Right ventricle myocardium superior (tissue), 1 donor: ENCODE measurements at places on chromosomes 5 and 9. TPM values are rescaled to one million over a fixed set of nuclear protein-coding genes. Genes with fewer than 3 reads are reported as not detected.

- no peak for DNase-seq
These were observed 20.9 kb downstream of the CSF2 start for GRCh38 chr5:132094393-132095076.

DNA sequence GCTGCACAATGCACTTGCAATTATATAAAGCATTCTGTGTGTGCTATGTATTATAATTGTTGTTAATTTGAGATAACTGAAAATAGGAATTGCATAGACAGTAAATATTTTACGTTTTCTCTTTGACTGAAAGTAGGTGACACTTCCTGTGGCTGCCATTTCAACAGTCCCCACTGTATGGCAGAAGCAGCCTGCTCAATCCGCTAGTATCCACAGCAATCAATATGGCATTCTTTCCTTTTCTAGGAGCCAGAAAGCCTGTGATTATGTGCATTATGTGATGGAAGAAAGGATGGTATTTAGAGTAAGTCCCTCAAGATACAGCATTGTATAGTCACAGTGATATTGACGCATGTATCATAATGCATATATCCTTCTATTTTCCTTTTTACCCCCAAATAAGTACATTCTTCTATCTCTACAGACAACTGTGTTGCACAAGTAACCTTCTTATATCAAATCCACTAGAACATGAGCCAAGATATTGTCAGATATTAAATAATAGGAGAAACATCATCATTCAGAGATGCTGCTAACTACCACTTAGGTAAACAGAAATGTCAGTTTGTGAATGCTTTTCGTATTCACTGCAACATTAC, 59.7 kb downstream of the CARTPT start:
- DNase-seq: no peak

Gene CDH9
- not detected for total RNA-seq

Gene RBM18
- 37.3 TPM for total RNA-seq

- no peak for DNase-seq
These were observed 35.9 kb upstream of the TESK1 start for GRCh38 chr9:35569206-35569605.

DNA sequence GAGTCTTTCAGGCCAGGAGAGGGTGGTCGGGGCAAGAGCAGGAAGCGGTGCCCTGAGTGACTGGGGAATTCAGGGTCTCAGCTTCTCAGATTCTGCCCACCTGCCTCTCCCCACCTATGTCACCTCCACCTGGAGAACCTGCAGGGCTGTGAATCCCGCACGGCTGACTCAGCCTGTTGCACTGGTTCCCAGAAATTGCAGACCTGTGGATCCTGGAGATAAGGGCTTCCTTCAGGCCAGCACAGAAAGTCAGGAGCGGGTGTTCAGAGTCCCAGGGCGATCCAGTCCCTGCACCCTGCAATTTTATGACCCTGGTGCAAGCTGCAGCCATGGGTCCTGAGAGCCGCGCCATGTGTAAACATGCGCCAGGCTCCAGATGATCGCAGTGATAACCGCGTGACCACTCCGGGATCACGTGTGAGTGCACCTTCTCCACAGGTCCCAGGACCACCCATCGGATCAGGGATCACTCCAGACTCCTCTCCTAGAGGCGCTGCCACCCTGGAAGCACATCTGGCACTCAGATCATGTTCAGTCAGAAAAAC, 17.8 kb downstream of the IRX4 start:
- no peak for DNase-seq

Gene PCDHA11
- not detected for total RNA-seq

- DNase-seq: no peak
These were observed 9.6 kb upstream of the CCDC112 start for GRCh38 chr5:115306011-115306536.

DNA sequence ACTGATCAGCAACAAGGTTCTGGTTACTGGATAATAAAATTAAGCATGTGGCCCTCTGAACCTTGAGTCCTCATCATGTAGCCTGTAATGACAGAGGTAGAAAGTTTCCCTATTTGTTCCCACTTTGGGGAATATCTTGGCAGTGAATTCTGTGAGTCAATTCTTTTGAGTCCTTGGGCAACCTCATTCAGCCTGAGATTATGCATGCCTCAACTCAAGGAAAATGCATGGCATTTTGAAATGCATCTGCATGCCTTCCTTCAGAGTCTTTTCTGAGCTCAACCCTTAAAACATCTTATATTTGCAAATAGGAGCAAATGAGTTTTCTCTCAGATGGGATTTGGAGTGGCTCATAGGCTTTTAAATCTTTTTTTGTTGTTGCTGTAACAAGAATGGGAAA, 218.1 kb upstream of the CD180 start:
- DNase-seq: no peak

Gene SHC3
- total RNA-seq: 0.35 TPM

Gene TAF11L2
- not detected for total RNA-seq

GRCh38 chr5:122114501-122114900, 14.8 kb upstream of the ZNF474 start:
- no peak for DNase-seq

Gene MXD3
- total RNA-seq: 2.5 TPM

Gene MATR3
- total RNA-seq: 111 TPM

DNA sequence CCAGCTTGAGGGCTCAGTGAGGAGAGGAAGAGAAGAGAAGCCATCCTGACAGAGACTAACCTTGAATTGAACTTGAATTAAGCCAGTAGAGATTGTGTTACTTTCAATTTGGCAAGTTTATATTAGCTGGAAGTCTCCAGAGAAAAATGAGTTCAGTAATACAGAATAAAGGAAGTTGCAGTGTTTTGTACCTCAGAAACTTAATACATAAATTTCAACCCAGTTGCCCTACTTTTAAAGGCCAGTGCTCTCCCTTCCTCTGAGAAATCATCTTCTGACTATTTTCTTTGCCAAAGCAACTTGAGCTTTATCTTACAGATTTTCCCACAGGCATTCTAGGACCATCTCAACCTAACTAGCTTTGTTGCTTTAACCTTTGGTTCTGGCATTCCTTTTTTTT, 231.0 kb upstream of the GAS1 start:
- no peak for DNase-seq

Gene SPATA6L
- 0.35 TPM for total RNA-seq

Gene HMMR
- total RNA-seq: 0.54 TPM

DNA sequence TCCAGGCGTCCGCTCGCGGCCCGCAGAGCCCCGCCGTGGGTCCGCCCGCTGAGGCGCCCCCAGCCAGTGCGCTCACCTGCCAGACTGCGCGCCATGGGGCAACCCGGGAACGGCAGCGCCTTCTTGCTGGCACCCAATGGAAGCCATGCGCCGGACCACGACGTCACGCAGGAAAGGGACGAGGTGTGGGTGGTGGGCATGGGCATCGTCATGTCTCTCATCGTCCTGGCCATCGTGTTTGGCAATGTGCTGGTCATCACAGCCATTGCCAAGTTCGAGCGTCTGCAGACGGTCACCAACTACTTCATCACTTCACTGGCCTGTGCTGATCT, 294 bp downstream of the ADRB2 start:
- no peak for DNase-seq

DNA sequence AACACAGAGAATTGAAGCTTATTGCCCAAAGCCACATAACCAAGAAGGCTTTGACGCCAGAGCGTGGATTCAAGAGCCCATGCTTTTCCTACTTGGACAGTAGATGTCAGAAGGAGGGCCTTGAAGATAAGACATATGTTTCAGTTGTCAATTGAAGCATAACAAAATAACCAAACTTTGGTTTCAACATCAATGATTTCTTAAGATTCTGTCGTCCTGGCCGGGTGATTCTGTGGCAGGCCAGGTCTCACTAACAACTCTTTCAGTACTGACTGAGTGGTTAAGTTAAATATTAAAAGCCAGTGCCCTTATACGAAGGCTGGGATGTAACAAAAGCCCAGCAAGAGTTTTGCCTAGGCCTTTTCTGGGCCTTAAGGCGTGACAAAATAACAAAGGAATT, 94.0 kb downstream of the RCL1 start:
- DNase-seq: no peak

GRCh38 chr9:28124917-28125316, 551.6 kb upstream of the C9orf72 start:
- no peak for DNase-seq

Gene TPPP
- total RNA-seq: 39.7 TPM

Gene THG1L
- 4.1 TPM for total RNA-seq

- no peak for DNase-seq
These were observed 4.2 kb upstream of the UNC5A start for GRCh38 chr5:176806137-176806536.

DNA sequence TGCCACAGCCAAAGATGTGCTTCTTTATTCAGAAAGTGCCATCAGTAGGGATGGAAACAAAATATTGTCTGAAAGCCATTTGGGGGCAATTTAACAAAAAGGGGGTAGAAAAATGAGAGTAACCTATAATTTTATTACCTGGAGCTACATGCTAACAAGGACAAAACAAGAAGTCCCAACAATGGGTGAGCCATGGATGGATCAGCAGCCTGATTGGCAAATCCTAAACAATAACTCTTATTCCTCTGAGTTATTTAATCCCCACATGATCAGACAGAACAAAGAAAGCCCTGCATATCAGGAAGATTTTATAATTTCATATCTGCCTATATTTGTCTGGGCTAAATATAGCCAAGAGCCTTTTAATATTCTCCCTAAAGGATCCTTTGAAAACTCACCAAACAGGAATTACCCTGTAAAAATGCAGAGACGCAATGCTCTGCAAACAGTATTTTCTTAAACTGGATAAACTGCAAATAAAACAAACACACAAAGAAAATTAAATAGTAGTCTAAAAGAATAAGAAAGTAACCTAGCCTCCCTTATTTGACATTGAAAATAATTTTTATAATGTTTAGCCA, 483.4 kb downstream of the ZNF608 start:
- DNase-seq: no peak

DNA sequence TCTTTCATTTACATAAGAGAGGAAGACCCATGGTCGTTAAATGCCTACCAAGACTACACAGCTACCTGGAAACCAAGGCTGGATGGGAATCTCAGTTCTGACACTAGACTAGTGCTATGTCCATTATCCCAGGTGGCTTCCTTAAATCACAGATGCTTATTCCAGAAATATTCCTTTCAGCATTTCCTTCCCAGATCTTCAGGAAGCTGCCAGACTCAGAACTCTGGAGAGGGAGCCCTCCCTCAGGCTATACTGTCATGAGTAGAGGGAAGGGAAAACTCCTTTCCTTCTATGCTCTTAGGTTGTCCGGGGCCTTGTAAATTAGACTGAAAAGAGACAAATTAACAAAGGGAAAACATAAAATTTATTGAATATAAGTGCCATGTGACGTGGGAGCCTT, 20.8 kb downstream of the FREM1 start:
- DNase-seq: no peak

Gene SEMA5A
- total RNA-seq: 27.1 TPM

Gene PRLR
- total RNA-seq: 0.86 TPM

DNA sequence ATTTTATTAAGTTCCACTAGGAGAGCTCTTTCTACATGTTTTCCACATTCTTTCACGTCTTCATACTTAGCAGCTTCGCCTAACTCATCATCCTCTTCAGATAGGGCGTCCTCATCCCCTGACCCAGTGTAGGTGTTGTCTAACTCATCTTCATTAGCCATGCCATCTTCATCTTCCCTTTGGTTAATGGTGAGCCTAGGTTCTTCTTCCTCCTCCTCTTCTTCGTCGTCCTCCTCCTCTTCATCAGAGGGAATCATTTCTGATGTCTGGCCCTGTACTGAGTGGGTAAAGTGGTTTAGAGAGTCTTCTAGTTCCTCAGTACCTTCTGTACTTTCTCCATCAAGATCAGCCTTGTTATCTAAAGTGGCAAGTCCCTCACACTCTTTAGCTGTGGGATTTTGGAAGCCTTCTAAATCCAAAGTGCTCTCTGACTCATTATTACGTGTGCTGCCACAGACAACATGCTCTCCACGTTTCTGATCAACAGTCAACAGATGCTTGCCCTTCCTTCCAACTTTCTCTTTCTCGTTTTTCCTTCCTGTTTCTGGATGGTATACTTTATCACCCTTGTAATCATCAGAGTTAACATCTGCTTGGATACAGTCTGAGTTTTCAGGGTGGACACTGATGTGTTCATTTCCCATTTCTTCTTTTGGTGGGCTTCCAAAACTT, 31.1 kb downstream of the TUT7 start:
- DNase-seq: no peak

GRCh38 chr5:9951865-9952516, 297.7 kb downstream of the ATPSCKMT start:
- no peak for DNase-seq
